CD4-positive, alpha-beta T cell treated with Interleukin-4 for 1 hour (primary cell): ENCODE measurements at places on chromosomes 13 and 19.
A peak's percentile ranks its signal among the peaks of the same experiment; 100 is the strongest.

- DNase-seq: peak; percentile 88
These were observed at the start of gene TNFSF9 for GRCh38 chr19:6530386-6531162. TSS of gene TNFSF9 (plus strand) at chr19:6531026. CDS start at chr19:6531037, 11 bp downstream.

DNA sequence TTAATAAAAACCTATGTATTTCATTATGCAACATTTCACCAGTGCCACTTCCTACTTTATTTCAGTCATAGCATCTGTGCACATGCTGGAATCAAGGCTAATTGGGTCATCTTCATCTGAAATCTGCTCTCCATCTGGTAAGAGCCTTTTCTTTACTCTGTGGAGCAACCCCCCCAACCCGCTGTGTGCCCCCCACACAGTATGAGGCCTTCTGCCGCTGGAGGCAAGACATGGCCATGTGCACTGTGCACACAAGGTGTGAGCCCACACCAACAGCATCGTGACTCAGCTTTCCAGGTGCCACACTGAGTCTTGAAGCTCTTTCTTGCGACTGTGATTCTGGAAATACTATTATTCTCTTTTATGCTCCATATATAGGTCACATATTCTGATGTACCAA lies 471.0 kb downstream of the TBC1D4 start:
- no peak for DNase-seq

- no peak for DNase-seq
These were observed 28.2 kb downstream of the GAS6 start for GRCh38 chr13:113835461-113836270.

GRCh38 chr13:20101467-20102316 lies 59.2 kb downstream of the GJA3 start:
- no peak for DNase-seq

GRCh38 chr19:56538761-56539263 lies at the start of gene ZFP28:
TSS of gene ZFP28 (plus strand) at chr19:56538948. CDS start at chr19:56539019, 71 bp downstream.
- no peak for DNase-seq

DNA sequence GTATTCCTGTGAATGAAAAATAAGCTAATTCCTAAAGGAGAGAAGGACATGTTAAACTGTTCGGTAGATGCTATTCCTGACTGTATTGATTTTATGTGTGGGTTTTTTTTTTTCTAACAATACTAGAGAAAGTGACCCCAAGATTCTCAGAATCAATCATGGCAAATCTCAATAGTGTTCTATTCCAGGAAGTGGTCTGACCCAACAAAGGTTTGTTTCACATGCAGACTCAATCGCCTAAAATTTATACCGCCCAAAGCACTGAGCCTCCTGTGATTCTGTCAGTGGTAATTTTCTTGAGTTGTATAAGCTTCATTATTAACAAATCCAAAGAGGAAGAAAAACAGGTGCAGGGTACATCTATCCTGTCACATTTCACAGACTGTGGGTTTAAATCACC lies 293.7 kb downstream of the SUCLA2 start:
- no peak for DNase-seq

GRCh38 chr19:32887572-32888215 lies 18.1 kb upstream of the SLC7A9 start:
- DNase-seq: no peak

DNA sequence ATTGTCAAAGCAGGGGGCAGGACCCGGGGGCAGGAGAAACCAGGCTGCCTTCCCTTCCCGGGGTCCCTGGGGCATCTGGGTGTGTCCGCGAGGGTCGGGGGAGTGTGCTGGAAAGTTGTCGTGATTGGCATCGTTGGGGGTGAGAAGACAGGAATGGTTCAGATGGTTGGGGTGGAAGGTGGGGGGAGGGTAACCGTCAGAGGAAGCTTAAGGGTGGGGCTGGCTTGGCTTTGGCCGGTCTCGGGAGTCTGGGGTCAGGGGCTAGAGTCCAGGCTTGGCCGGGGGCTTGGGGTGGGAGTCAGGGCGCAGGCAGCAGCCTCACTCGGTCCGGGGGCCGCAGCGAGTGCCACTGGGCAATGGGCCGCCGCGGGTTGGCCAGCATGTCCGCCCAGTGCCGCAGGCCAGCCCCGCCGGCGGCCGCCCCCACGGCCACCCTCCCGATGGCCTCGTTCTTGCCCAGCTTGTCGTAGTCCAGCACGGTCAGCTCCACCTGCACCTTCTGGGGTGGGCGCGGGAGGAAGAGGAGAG lies 6.8 kb upstream of the DNAAF3 start:
- no peak for DNase-seq

DNA sequence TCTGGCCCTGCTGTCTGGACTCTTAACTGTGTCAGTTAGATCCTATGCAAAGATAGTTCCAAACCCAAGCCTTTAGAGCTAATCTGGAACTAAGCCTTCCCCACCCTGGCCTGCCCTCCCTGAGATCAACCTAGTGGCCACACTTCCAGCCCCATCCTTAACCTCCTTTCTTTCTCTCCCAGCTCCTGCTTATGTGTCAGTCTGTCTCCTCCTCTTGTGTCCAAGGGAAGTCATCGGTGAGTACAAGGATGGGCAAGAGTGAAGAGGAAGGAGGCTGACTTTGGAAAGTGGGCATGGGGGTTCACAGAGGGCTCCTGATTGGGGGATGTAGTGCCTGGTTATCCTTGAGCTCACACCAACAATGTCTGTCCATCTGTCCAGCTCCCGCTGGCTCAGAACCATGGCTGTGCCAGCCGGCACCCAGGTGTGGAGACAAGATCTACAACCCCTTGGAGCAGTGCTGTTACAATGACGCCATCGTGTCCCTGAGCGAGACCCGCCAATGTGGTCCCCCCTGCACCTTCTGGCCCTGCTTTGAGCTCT lies 12.3 kb downstream of the IGFL2 start:
- no peak for DNase-seq

DNA sequence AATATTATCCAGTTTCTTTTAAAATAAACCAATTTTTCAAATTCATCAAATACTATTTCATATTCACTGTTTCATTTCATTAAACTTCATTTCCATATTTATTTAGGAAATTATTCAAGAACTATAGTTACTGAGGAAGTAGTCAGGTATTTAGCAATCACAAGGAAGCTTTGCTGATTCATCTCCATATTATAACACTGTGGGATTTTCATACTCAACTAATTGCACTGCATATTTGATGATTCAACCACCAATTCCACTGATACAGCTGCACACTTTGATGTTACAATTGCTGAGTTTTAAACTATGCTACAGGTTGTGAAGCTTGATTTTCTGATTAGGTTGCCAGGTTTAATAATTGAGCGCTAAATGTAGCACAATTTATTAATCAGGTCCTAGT lies 556.8 kb upstream of the SLITRK1 start:
- no peak for DNase-seq

DNA sequence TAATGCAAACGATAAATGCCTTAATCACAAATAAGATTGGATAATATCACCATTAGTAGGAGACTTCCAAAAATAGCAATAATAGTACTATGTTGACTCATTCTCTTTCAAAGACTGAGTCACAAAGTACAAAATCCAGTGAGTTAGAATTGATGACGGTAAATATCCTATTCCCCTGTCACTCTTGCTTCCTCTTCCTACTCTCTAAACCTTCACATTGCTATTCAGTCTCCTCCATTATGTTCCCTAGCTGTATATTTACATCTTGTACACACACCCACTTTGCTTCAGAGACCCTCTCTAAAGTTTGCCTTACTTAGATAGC lies 26.3 kb upstream of the INTS6 start:
- no peak for DNase-seq

DNA sequence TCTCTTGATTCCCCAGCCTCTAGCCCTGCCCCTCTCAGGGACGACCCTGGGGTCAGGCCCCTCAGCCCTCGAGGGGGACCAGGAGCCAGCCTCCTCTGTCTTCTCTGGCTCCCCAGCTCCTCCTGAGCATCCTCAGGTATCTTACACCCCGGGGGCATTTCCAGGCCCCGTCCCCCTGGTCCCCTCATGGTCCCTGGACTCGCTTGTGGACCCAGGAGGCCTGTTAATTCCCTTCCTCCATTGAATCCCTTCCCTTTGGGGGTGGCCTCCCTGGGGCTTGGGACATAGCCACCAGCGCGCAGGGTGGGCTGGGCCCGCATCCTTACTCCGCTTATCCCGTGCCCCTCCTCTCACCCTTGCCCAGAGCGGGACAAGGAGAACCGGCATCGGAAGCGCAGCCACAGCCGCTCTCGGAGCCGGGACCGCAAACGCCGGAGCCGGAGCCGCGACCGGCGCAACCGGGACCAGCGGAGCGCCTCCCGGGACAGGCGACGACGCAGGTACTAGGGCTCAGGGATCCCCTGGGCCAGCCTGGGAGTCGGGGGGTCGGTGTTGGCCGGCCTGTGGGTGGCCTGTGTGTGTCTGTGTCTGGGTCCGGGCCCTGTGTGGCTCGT lies 4.1 kb downstream of the U2AF2 start:
- DNase-seq: no peak

DNA sequence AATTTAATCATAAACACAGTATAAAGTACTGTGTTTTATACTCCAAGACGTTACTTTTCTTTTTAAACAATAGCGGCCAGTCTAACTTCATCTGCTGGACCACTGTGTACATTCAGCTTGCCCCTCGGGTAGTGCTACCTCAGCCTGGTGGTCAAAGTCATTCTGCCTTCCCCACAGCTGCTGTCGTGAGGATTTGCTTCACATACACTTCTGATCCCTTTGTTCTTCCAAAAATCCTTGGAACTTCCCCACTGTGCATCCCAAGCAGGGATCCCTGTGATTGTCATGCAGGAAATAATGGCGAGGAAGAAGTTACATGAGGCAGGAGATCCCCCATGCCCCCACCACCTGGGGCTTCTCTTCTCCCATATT lies 234.9 kb upstream of the STARD13 start:
- no peak for DNase-seq

DNA sequence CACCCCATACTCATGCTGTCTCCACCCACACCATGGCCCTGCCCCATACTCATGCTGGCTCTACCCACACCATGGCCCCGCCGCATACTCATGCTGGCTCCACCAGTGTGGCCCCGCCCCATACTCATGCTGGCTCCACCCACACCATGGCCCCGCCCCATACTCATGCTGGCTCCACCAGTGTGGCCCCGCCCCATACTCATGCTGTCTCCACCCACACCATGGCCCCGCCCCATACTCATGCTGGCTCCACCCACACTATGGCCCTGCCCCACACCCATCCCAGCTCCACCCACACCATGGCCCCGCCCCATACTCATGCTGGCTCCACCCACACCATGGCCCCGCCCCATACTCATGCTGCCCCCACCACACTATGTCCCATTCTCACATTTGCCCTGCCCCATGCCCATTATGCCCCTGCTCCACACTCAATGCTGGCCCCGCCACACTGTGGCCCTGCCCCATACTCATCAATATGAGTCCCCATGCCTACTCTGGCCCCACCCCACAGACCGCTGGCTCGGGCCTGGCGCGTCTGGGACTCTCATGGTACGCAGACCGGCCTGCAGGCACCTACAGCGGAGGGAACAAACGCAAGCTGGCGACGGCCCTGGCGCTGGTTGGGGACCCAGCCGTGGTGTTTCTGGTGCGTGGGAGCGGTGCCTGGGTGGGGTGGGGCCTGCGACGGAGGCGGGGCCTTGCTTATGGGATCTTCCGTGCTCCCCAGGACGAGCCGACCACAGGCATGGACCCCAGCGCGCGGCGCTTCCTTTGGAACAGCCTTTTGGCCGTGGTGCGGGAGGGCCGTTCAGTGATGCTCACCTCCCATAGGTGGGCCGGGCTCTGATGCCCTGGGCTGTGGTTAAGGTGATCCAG lies 3.7 kb upstream of the ARHGAP45 start:
- peak; percentile 78 for DNase-seq

GRCh38 chr19:34711890-34712289 lies 22.2 kb upstream of the ZNF181 start:
- no peak for DNase-seq

DNA sequence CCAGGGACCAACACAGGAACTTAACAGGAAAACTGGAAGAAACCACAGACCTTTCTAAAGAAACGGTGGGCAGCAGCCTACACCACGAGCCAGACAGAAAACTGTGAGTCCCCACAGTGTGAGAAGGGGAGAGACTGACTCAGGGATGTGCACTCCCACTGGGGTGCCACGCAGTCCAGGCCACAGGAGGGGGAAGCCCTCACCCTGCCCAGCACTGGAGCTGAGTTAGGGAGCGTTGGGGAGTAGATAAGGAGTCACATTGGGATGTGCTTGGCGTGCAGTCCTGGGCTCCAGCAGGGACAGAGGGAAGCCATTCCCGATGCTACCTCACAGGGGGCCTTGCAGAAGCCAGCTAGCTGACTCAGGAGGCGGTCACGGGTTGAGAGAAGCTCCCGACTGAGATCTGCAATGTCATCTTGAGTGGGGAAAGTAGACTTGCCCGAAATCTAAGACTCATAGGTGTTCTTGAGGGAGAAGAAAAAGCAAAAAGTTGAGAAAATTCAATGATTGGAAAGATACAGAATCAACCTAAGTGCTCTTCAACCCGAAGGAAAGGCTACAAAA lies 17.3 kb downstream of the SIGLEC8 start:
- peak; percentile 39 for DNase-seq

- DNase-seq: no peak
These were observed 7.2 kb upstream of the TUBB4A start for GRCh38 chr19:6509118-6509971.

DNA sequence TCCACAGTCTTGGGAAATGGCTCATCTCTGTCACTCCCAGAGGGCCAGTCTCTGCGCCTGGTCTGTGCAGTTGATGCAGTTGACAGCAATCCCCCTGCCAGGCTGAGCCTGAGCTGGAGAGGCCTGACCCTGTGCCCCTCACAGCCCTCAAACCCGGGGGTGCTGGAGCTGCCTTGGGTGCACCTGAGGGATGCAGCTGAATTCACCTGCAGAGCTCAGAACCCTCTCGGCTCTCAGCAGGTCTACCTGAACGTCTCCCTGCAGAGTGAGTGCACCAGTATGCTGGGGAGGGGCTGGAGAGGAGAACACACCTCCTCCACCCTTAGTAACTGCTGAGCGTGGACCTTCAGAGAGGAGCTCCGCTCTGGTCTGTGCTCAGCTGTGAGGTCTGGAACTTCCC lies 2.3 kb downstream of the SIGLEC9 start:
- DNase-seq: no peak

DNA sequence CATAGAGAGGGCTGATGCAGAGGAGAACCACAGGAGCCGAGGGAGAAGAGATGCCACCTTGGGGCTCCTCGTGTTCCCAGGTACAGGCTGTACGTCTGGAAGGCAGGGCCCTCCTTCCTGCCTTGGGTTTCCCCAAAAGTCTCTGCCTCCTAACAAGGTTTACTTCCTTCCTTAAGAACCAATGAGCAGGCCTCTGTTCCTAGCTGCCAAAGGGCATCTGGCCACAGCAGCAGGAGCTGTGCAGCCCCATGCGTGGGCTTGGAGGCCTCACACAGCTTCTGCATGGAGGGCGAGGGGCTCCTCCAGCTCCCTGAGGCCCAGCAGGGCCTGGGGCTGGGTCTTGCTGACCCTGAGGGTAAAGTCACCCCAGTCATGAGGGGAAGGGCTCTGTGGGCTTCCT lies 40.6 kb upstream of the TSHZ3 start:
- no peak for DNase-seq
